ENCODE measurements at places on chromosomes 6 and 20.

GRCh38 chr20:62157387-62158087 lies 14.0 kb downstream of the SS18L1 start:
- DNase-seq: no peak

DNA sequence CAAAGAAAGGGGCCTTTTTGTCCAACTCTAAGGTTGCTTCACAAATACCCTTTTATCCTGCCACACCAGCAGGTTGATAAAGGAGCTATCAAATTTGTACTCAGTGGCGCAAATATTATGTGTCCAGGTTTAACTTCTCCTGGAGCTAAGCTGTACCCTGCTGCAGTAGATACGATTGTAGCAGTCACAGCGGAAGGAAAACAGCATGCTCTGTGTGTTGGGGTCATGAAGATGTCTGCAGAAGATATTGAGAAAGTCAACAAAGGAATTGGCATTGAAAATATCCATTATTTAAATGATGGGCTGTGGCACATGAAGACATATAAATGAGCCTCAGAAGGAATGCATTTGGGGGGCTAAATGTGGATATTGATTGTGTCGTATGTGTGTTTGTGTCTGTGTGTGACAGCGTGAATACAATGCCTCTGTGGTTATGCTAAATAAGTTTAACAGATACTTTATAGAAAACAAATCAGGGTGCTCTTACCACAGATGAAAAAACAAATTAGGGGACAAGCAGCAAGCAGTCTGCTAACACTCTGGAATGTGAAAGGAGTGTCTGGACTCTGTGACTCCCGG lies 33.6 kb downstream of the HM13 start:
- no peak for DNase-seq

GRCh38 chr6:105432797-105433196 lies 29.9 kb upstream of the PREP start:
- no peak for DNase-seq

GRCh38 chr6:158002951-158003853 lies 21.5 kb downstream of the SYNJ2 start:
- DNase-seq: no peak

GRCh38 chr6:30965140-30965601 lies 18.3 kb upstream of the MUC21 start:
- DNase-seq: no peak
